HT1080 (cell line): ENCODE measurements at places on chromosomes 2 and 18. TPM values are rescaled to one million over a fixed set of nuclear protein-coding genes. Genes with fewer than 3 reads are reported as not detected.

DNA sequence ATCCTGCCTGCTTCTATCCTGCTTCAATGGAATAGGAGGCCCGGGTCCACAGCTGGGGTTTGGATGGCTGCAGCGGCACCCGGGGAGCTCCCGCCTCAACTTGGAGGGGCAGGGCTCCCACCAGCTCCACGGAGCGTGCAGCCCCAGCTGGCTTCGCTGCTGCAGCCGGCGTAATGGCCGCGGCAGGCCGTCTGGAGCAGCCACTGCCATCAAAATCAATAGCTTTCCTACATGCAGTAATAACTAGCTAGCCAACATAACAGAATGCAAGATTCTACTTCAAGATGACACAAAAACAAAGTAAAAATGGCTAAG is 154.2 kb upstream of the RMP24 start:
- no peak for DNase-seq

DNA sequence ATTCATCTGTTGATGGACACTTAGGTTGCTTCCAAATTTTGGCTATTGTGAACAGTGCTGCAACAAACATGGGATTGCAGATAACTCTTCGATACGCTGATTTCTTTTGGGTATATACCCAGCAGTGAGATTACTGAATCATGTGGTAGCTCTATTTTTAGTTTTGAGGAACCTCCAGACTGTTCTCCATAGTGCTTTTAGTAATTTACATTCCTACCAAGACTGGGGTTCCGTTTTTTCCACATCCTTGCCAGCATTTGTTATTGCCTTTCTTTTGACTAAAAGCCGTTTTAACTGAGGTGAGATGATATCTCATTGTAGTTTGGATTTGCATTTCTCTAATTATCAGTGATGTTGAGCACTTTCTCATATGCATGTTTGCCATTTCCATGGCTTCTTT is 200.3 kb downstream of the MBD5 start:
- no peak for DNase-seq

DNA sequence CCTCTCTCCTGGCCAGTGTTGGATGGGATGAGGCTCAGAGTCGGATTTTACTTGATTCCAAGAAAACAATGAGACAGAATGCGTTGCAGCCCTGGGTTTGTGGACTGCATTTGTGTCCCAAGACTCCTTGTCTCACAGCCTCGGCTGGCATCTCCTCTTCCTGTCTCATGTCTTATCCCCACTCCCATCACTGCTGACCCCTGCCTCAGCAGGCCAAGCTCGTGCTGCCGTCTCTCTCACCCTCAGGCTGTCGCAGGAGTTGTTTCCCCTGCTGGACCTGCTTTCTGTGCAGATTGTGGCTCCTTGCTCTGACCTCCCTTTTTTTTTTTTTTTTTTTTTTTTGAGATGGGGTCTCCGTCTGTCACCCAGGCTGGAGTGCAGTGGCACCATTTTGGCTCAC is 70.2 kb upstream of the RALBP1 start:
- no peak for DNase-seq

- DNase-seq, result no peak
These were observed 439.7 kb upstream of the FANCL start for GRCh38 chr2:58680755-58681310.

Gene GREB1L
- 3.0 and 4.1 TPM in 2 replicates for total RNA-seq

Gene CRYGC
- 0.17 TPM in 1 of 2 replicates, not detected in the other for total RNA-seq

Gene KLHL30
- not detected in 2 replicates for total RNA-seq

DNA sequence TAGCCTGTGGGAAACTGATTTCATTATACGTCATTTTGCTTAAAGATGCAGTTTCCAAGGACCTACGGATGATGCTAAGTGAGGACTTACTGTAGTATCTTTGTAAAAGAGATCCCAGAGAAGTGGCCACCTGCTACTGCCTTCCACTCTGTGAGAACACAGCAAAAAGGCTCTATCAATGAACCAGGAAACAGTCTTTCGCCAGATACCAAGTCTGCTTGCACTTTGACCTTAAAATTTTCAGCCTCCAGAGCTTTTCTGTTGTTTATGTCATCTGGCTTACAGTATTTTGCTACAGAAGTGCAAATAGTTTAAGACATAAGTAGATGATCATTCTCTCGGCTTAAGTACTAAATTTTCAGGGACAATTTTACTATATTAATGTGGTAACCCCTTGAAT is 847.9 kb upstream of the CHAC2 start:
- DNase-seq, result no peak

DNA sequence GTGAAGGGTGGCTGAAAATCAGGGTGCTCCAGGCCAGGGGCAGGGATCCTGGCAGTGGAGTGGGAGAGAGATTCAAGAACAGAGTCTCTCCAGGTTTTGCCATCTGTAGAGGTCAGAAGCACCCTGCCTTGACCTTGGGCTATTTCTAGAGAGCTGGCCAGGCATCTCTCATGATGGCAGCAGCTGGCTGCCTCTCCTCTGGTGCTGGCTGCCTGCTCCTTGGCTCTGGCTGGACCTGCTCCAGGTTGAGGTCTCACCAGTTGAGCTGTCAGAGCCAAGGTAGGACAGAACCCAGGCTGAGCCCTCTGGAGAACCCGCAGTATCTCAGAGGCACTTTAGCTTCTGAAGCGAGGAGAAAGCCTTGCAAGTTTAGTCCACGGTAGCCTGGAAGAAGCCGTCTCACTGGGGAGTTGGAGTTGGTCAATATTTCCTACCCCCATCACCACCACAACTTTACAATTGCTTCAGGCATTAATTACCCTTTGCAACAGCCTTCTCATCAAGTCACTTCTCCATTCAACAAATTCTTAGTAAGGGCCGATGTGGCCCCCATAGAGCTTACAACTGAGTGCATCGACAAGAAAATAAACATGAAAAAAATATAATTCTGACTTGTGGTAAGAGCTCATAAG is 25.6 kb downstream of the GNLY start:
- no peak for DNase-seq
